NCI-H1930 (cell line): ENCODE measurements at places on chromosomes 1 and 21.

- DNase-seq, result no peak
These were observed 26.9 kb upstream of the DPYD start for GRCh38 chr1:97947695-97948094.

- DNase-seq, result no peak
These were observed 46.2 kb downstream of the SH3GLB1 start for GRCh38 chr1:86750530-86750929.

DNA sequence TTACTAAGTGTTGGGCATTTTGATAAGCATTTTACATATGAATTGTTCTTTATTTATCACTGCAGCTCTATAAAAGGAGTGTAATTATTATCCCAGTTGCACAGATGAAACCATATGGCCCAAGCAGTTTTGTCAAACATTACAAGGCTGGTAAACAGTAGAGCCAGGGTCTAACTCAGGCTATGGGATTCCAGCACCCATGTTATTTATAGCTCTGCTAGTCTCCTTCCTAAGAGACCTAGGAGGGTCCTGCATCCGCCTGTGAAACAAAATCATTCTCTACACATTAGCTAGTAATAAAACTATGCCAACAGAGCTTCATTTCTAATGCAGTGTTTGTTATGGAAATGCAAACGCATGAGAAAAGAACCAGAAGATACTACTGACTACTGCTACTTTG lies 58.6 kb downstream of the IL23R start:
- no peak for DNase-seq

DNA sequence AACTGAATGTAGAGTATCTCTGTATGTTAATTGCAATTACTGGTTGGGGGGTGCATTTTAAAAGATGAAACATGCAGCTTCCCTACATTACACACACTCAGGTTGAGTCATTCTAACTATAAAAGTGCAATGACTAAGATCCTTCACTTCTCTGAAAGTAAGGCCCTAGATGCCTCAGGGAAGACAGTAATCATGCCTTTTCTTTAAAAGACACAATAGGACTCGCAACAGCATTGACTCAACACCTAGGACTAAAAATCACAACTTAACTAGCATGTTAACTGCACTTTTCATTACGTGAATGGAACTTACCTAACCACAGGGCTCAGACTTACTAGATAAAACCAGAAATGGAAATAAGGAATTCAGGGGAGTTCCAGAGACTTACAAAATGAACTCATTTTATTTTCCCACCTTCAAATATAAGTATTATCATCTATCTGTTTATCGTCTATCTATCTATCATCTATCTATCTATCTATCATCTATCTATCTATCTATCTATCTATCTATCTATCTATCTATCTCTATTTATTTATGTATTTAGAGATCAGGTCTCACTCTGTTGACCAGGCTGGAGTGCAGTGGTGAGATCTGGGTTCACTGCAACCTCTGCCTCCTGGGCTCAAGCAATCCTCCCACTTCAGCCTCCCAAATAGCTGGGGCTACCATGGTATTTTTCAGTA lies 47.8 kb downstream of the CHML start:
- no peak for DNase-seq

GRCh38 chr1:99557546-99558202 lies 88.2 kb upstream of the PALMD start:
- DNase-seq, result no peak

DNA sequence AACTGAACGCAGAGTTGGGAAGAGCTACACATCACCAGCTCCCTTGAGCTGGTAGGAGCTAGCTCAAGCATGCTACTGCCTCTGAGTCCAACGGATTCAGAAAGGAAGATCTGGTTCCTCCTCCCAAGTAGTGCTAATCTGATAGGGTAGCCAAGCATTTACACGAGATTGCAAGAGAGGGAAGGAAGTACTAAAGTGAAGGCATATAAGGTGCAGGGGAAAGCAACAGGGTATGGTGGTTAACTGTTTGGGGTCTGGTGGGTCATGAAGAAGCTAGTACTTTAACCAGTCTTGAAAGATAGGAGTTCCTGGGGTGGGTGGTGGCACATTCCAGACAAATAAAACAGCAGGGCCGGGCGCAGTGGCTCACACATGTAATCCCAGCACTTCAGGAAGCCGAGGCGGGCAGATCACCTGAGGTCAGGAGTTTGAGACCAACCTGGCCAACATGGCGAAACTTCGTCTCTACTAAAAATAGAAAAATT lies 20.2 kb upstream of the ZNF436 start:
- DNase-seq, result no peak

- DNase-seq, result no peak
These were observed 10.5 kb downstream of the TMEM240 start for GRCh38 chr1:1529936-1530335.
